ENCODE measurements at places on chromosomes 5 and 9.

- no peak for DNase-seq
These were observed 293.3 kb downstream of the MAN2A1 start for GRCh38 chr5:109982966-109983534.

DNA sequence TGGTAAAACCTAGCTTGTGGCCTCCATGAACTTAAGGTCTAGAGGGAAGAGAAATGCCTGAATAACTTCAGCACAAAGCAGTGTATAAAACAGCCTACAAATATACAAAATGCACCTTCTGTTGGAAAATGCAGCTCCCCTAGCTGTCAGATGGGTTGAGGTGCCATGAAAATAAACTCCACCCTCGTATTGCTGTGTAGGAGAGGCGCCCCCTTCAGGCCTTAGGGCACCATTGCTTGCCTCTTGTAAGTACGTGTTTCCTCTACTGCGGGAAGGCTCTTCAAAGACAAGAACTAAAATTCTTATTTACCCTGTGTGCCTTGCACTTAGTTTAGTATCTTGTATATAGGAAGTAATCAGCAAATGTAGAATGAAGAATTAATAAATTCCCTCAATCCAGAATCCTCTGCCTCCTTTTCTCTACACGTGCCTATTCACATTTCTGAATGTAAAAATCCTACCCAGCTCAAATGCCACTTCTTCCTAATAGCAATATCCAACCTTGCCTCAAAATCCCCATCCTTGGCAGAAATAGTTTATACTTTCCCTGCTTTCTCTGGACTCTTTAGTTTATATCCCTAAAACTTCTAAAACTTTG is 393.7 kb upstream of the PDE4D start:
- no peak for DNase-seq

GRCh38 chr9:76374783-76375559 is 19.3 kb downstream of the RFK start:
- DNase-seq: no peak

GRCh38 chr5:23332650-23333251 is 174.7 kb upstream of the PRDM9 start:
- no peak for DNase-seq

GRCh38 chr9:98791608-98792490 is 4.5 kb downstream of the ANKS6 start:
- no peak for DNase-seq

GRCh38 chr5:38569180-38569579 is 12.7 kb upstream of the LIFR start:
- DNase-seq: no peak

GRCh38 chr9:7983490-7983889 is 183.9 kb upstream of the DMAC1 start:
- no peak for DNase-seq

DNA sequence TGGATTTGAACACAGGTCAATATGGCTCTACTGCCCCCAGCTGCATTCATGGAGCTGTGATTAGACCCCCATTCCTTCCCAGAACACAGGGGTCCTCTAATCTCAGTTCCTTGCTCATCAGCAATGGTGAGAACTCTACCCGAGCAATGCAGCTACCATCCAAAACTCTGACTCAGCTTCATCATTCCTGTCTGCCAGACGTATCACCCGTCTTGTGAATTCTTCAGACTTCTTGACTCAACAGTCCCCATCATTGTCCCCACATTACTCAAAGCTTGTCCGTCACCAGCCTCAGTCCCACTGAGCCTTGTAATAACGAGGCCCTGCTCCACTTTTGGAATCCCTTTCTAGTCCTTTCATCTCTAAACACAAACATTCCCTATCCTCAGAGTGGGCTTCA is 36.3 kb upstream of the STX17 start:
- no peak for DNase-seq

DNA sequence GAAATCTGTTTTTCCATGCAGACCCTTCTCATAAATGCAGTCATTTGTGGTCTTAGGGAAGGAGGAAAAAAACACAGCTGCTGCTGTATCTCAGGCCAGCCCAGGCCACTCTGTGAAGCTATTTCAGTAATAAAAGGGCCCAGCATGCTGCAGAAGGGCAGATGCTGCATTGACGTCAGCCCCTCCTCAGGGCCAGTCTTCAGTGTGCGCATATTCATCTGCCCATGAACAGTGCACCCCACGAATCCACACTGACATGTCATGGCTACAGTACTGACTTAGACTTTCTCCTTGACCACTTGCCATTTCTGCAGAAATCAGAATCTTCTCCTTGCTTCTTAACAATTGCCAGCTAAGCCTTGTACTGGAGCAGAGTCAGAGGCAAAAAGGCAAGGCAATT is 304.7 kb downstream of the GABRG2 start:
- no peak for DNase-seq

GRCh38 chr5:89628876-89629635 is 746.1 kb upstream of the MEF2C start:
- no peak for DNase-seq

DNA sequence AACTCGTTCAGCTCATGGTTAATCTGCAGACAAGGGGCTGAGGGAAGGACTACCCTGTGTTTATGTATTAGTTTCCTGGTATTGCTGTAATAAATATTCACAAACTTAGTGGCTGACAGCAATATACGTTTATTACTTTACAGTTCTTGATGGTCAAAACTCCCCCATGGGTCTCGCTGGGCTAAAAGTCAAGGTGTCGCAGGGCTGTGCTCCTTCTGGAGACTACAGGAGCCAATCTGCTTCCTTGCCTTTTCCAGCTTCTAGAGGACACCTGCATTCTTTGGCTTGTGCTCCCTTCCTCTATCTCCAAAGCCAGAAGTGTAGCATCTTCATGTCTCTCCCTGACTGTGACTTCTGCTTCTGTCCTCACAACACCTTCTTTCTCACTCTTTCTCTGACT is 653.8 kb upstream of the RIOK2 start:
- no peak for DNase-seq

DNA sequence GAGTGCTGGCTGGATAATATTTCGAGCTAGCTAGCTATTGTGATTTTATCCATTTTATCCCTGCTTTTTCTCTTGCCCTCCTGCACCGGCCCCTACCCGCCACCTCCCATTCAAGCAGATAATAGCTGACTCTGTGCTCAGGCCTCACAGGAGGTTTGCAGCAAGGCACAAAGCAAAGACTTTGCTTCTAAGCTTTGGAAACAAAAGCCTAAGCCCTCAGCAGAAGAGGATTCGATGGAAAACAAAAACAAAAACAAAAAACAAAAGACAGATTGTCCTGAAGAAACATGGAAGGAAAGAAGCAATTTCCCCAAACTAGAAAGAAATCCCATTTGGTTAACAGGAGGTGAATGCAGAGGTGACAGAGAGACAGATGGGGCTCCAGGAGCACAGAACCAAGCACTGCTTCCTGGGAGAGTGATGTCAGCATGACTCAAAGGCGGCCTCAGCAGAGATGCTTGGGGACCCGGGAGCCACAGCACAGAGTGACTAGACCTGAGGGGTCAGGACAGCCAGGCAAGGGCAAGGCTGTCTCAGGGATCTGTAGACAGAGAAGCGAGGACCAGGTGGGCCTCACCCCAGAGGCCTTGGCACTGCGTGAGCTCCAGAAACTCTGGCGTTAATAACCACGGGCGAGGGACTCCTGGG is 28.4 kb downstream of the MTX3 start:
- no peak for DNase-seq

DNA sequence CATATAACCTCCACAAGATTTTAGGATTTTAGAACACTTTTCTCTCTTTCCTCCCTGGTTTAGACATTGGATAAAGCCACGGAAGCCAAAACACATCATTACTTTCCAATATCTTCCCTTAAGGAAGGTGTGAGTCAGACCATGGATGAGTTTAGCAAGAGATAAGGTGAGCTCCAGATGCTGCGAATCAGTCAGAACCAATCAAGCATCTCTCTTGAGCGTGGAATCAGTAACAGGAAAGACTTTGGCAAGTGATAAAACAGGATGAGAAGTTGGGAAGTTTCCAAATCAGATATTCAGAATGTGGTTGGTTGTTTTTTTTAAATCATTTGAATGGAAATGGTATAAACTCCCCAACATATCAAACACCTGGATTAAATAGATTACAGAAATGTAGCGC is 397.8 kb downstream of the EFNA5 start:
- DNase-seq: no peak

- DNase-seq: no peak
These were observed 232.6 kb downstream of the BNC2 start for GRCh38 chr9:16637911-16638310.

DNA sequence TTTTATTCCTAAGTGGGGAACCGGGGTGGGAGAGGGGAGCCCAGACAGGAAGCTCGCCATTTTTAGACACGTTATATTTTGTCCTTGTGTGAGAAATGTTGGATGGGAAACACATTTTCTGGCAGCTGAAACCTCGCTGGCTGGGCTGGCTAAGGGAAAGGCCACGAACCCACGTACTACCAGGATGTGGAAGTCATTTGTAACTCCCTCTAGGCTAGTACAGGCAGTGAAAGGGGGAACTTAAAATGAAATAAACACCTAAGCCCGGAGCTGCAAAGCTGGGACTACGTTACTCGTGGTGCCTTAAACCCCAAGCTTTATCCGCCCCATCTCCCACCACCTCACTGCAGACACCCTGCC is 42.5 kb downstream of the TMEM174 start:
- DNase-seq: no peak

GRCh38 chr9:106526716-106527204 is 336.2 kb upstream of the ZNF462 start:
- DNase-seq: no peak

DNA sequence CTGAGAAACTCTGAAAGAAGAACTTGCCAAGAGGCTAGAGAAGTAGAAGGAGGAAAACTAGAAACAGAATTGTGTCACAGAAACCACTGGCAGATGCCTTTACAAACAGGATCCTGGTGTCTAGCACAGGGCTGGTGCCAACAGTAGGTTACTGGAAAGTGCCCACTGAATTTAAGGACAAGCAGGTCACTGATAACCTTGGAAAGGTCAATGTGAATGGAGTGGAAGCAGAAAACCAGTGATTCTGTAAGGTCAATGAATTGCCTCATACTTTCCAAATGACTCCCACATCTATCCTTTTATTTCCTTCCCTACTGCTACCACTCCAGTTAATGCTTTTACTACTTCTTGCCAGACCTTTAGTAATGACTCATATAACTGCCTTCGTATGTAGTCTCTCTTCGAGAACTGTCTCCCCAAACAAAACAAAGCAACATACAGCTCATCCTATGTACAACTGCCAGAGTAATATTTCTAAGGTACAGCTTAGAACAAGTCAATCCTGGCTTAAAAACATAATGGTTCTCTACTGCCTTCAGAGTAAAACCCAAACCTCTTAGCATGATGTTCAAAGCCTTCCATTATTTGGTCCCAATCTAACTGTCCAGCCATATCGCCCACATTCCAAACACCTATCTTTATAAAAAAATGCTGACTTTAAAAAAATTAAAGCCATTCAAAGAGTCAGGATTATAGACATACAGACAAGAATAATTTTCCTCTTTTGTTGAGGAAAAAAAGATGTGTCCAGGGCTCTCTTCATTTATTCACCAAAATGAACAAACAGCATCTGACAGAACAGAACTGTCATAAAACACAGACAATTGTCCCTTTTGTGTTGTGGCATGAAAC is 52.5 kb downstream of the NR3C1 start:
- no peak for DNase-seq

DNA sequence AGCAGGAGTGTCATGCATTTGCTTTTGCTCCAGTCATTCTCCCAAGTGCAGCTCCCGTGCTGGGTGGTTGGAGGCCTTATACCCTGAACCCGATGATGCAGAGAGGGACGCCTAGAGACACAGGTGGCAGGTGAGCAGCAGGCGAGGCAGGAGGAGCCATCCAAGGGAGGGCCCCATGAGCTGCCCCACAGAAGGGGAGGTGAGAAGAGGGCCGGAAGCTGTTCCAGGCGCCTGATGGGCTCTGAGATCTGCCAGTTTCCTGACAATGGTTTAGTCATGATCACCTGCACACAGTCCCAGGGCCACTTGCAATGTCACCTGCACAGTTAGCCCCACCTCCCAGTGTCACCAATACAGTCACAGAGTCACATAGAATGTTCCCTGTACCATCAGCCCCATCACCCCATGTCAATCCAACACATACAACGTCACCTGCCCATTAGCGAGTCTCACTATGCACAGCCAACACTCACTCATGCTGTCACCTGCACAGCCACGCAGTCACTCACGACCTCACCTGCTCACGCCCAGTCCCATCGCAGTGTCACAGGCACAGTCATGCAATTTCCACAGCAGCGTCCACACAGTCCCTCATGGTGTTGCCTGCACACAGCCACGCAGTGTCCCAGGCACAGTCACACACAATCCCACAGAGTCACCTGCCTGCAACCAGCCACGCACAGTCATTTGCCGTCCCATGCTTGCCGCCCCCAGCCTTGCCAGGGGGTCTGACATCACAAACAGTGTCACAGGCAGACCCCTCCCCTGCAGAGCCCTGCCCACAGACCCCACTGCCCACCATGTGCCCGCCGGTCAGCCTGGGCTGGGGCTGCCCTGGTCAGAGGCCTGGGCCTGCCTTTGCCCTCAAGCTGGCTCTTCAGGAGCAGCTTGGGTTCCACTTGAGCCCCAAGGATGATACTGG is 113.4 kb downstream of the LHX2 start:
- DNase-seq: no peak

DNA sequence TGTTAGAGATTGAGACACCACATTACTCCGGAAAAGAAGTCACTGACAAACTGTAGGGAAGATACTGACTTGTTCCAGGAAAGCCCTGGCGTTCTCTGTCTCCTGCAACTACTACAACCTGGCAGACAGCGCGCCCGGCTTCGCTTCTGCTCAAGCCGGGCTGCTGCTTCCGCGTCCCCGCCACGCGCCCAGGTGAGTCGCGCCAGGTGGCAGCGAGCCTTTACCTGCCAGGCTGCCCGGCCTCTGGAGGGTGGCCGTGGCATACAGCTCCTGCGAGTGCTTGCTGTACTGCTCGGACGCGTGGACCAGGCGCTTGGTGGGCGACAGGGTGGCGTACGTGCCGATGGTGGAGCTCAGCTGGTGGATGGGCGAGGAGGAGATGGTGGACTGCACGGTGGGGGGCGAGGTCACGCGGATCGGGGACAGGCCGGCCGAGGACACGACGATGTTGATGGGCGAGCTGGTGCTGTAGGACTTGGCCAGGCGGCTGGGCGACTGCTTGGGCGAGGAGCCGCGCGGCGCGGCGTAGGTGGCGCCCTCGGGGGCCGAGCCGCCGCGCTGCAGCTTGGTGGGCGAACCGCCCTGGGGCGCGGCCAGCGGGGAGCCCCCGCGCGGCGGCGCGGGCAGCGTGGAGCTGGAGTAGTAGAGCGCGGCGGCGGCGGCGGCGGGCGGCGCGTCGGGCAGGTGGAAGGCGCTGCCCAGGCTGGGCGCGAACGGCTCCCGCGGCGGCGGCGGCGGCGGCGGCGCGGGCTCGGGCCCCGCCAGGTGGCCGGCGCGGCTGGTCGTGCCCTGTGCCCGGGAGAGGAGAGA is 519.6 kb downstream of the CTNND2 start:
- DNase-seq: no peak

GRCh38 chr9:76562511-76562911 is 103.5 kb downstream of the GCNT1 start:
- no peak for DNase-seq
